ENCODE measurements at places on chromosomes 7 and 10.

- DNase-seq, result no peak
Measured at GRCh38 chr7:122329145-122329802, 24.7 kb upstream of the FEZF1 start.

GRCh38 chr7:140981951-140982350, 32.8 kb downstream of the MRPS33 start:
- no peak for DNase-seq

DNA sequence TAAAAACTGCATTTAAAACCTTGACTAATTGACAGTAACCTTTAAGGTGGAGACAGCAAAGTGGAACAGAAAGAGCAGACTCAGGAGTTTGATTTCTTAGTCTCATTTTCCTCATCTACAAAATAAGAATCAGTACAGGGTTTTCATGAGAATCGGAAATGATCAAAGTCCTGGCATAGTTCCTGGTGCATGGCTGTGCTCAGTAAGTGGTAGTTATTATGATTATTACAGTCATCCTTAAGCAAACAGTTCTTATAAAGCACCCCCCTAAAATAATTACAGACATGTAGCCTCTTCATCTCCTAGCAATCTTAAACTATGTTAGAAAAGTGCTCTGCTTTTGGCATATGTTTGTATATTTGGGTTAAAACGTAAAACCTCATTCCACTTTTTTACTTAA, 18.0 kb downstream of the NEBL start:
- DNase-seq, result no peak

DNA sequence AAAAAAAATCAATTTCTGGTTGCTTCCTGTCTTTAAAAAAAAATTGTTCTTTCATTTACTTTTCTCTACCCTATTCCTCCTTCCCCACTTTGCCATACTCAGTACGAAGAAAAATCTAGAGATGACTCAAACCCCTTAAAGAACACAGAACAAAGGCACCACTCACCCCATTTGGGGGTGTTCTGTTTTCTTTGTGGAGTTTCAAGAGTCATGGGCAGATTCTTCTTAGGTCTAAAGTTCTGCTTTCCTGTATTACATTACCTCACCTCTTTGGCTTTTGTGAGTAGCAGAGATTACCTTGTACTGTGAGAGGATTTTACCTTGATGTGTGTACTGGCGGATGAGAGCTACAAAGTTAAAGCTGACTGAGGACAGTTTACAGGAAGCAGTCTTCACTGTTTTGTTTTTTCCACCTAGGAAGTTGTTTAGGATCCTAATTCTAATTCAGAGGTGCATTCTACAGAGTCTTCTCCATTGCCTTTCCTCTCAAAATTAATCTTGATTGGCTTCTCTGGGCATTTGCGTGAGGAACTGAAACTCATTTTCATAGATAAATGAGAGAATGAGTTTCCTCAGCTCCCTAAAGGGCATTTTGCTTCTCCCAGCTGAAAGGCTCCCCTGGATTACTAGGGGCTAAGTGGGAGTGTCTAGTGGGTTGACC, 20.7 kb downstream of the AVL9 start:
- no peak for DNase-seq

DNA sequence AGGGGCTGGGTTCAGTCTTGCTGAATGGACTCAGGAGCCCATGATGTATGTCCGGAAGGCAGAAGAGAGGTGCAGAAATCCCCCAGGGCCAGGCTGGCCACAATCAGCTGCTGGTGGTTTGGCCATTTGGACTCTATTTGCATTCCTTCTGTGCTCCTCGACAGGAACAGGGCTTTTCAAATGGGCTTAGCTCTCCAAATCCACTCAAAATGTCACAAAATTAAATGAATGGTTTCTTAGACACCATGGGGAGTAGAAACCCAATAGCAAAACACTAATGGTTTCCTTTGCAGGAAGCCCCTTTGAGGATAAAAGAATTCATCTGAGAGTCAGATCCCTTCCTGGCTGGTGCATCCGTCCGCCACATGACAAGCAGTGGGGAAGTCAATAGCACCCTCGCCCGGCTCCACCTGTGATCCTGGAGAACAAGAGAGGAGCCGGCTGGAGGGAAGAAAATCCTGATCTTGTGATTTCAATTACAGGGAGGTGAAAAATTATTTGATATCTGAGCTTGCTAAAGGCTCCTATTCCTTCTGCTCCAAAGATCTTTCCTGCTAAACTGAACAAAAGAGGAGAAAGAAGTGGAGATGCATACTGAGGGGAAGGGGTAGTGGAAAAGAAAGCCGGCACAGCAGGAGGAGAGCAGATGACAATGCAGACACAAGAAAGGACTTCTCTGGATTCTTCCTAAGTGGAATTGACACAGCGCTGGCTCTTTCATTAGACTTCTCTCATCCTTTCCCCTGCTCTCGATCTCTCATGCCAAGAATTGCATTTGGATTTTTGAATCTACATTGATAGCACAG, 190.7 kb downstream of the C7orf25 start:
- DNase-seq, result no peak

DNA sequence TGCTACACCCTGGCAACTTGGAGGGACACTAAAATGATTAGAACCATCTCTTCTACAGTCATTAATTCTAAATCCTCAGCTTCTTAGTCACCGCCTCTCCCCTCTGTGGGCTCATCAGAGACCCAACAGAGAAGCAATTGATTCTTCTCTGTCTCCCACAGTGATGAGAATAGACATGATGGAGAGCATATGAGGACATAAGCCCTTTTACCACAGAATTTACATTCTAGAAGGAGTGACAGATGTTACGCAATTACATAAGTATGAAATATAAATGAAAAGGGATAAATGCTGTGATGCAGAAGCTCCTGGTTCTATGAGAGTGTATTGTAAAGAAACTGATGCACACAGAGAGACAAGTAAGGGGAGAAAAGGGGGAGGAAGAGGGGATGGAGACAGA, 18.1 kb upstream of the ABCB5 start:
- no peak for DNase-seq

DNA sequence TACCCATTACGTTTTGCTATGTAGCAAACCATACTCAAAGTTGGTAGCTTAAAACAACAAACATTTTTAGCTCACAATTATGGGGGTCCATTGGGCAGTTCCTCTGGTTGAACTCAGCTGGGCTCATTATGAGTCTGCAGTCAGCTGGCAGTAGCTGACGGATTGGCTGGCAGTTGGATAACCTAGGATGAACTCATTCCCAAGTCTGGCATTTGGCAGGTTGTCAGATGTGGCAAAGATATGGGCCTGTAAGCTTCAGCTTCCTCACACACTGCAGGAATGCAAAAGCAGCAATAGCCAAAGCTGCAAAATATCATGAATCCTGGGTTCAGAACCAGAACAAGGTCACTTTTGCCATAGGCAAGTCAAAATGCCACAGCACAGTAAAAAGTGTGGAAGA, 412.2 kb upstream of the SORCS1 start:
- no peak for DNase-seq

DNA sequence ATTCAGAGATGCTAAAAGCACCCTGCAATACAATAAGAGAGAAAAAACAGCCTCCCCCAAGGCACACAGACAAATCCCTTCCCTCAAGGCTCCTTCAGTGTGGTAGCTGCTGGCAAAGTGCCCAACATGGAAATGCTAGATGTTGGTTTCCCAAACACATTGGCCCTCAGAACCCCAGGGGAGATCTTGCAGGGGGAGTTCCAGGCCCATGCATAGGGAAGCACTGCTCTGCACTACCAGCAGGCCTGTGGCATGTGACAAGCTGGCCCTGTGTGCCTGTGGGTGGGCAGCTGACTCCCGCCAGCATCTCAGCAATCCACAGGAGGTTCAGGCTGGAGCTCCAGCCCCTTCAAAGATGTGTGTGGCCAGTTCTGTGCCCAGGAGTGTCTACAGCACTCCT, 16.8 kb upstream of the CSGALNACT2 start:
- DNase-seq, result no peak

GRCh38 chr10:14826076-14826829, 11.6 kb downstream of the CDNF start:
- no peak for DNase-seq

- DNase-seq, result no peak
Measured at GRCh38 chr10:77944519-77944918, 18.0 kb upstream of the DLG5 start.

DNA sequence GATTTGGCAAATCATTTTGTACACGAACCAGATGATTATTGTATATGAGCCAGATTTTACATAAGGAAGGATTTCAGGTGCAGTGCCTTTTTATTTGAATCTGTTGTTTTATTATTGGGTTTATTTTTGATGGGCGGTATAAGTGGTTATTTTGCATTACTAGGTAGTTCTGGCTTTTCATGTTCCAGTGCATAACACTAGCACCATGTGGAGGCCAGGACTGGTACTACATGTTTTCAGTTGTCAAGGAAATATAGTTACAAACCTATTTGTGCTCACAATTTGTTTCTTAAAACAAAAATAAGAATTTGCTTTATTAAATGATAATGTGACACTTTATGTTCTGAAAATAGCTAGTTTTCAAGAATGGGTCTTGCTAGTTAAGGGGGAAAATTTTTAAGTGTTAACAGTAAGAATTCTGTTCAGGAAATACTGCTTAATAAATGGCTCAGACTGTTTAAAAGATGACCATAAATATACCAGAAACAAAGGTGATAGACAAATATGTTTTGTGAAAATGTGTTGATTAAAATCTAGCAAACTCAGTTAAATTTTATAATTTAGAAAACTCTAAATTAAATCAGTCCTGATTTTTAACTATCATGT, 7.1 kb upstream of the SEMA3E start:
- DNase-seq, result no peak

DNA sequence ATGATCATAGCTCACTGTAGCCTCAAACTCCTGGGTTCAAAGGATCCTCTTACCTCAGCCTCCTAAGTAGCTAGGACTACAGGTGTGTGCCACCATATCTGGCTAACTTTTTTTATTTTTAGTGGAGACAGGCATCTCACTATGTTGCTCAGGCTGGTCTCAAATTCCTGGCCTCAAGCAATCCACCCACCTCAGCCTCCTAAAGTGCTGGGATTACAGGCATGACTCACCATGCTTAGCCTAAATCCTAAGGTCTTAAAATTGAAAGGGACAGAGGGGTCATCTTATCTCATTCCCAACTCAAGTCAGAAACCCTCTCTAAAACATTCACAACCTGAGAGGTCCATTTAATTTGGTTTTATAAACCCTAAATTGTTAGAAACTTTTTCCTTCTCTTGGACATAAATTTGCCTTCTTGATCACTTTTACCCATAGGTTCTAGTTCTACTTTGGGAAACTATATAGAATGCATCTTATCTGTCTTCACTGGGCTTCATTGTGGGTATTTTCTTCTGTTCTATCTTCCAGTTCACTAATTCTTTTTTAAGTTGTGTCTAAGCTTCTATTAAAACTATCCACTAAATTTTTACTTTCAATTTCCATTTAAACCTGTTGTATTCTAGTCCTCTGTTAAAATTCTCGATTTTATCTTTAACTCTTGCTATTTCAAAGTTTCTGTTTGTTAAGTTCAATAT, 183.4 kb upstream of the KAT6B start:
- no peak for DNase-seq

GRCh38 chr7:2251381-2251780, 9.4 kb downstream of the NUDT1 start:
- no peak for DNase-seq

- no peak for DNase-seq
Measured at GRCh38 chr7:128814499-128814898, 15.7 kb upstream of the FLNC start.

DNA sequence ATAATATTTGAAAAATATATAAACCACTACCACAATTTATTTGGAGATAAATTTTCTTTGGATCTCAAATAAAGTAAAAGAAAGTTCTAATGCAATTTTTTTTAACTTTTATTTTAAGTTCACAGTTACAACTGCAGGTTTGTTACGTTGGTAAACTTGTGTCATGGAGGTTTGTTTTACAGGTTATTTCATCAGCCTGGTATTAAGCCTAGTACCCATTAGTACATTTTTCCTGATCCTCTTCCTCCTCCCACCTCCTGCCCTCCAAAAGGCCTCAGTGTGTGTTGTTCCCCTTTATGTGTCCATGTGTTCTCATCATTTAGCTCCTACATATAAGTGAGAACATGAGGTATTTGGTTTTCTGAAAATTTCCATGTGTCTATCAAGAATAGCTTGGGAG, 54.5 kb downstream of the CAV1 start:
- DNase-seq, result no peak

DNA sequence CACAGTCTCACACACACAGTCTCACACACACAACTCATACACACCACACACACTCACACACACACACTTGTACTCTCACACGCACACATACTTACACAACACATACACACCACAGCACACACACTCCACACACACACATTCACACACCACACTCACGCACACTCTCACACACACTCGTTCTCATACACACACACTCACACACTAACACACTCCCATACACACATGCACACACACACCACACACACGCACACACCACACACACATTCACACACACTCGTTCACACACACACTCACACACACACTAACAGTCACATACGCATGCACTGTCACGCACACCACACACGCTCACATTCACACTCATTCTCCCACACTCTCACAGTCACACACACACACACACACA, 109.8 kb downstream of the PRLHR start:
- no peak for DNase-seq

- no peak for DNase-seq
Measured at GRCh38 chr10:130453721-130454542, 317.7 kb downstream of the GLRX3 start.

DNA sequence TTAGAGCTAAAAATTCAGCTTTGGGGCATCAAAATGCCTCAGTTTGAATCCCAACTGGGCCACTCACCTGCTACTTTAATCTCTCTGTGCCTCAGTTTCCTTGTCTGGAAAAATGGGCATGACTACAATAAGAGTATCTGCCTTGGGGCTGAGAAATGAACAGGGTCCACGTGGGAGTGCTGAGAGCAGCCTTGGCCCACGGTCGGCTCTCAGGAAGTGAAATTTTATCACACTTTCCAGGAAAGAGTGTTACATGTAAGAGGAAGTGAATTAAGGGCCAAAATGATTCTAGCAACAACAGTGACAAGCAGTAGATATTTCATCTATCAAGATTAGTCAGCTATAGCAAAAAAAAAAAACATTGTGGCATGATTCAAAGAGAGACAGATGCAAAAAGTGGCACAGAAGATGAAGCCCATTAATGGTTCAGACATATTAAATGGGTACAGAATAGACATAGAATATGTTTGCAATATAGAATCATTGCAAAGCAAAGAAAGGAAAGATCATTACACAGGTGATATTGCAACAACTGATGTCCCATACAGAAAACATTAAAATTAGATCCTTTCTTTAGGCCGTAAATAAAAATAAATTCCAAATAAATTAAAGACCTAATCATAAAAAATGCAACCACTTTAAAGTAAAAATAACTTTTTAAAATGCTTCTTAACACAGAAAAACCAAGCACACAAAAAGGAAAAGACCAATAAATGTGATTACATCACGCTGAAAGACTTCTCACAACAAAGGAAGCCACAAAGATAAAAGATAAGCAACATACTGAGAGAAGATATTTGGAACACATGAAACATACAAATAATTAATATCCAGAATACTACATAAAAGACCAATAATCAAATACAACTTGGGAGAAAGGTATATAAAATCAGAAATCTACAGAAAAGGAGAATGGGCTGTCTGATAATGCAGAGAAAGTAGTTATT, 4.3 kb downstream of the TMEM273 start:
- DNase-seq, result no peak

- no peak for DNase-seq
Measured at GRCh38 chr10:84706431-84706830, 378.0 kb downstream of the CCSER2 start.

- DNase-seq, result no peak
Measured at GRCh38 chr10:49831352-49832035, 69.4 kb upstream of the OGDHL start.
